Upper lobe of right lung (tissue), 1 donor: ENCODE measurements at places on chromosomes 5 and 9.

DNA sequence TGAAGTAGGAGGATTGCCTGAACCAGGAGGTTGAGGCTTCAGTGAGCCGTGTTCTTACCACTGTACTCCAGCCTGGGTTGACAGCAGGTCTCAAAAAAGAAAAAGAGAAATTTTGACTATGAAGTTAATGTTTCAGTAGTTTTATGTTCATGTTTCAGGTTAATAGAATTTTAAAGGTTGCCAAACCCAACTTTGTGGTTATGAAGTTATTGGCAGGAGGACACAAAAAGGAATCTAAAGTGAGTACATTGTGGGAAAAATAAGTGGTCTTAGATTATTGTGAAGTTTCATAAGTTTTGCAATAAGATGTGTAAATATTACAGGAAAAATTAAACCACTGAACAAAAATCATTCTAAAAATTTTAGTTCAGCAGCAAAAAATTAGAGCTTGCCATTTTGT is 78.6 kb downstream of the GOLM1 start:
- no peak for DNase-seq

- DNase-seq, result no peak
These were observed 32.6 kb upstream of the ANXA1 start for GRCh38 chr9:73118898-73119554.

DNA sequence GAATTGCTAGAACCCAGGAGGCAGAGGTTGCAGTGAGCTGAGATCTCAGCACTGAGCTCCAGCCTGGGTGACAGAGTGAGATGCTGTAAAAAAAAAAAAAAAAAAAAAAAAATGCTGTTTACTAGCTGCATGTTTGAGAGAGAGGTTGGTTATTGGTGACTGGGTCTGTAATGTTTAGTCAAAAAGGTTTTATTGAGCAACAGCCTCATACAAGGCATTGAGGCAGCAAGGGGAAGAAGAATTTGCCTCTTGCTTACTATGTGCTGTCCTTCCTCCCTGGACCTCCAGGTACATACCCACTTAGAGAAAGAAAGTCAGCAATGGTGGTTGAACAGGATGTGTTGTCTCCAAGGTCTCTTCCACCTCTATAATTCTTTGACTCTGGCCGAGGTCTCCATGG is 140.7 kb upstream of the SPRY4 start:
- no peak for DNase-seq

GRCh38 chr9:79115176-79115575 is 456.6 kb upstream of the TLE4 start:
- DNase-seq, result no peak

GRCh38 chr5:9544502-9545135 is 1.3 kb downstream of the SEMA5A start:
- peak; percentile 92 for DNase-seq

GRCh38 chr9:108549184-108549583 is 306.6 kb downstream of the ACTL7B start:
- no peak for DNase-seq

DNA sequence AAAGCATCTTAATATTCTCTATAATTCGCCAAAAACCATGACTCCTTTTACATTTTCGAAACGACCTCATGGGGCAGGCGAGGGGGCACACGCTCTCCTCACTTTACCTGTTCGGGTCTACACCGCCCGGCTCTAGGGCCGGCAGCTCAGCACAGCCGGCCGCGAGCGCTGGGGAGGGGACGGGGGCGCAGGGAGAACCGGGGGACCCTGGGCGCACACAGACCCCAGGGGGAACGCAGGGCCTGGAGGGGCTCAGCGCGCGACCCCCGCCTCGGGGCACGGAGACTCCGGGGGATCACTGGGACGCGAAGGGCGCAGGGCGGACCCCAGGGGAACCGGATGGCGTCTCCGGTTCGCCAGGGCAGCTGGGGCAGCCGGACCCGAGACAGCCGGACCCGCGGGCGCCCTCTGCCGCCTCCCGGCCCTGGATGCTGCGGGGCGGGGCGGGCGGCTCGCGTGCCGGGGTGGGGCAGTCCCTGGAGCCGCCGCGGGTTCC is at the start of gene AHRR:
Gene AHRR (plus strand): TSS at position 485 of the 496 bp plus-strand sequence. CDS start 22,189 bp downstream, outside the sequence.
- DNase-seq, result peak; percentile 84

DNA sequence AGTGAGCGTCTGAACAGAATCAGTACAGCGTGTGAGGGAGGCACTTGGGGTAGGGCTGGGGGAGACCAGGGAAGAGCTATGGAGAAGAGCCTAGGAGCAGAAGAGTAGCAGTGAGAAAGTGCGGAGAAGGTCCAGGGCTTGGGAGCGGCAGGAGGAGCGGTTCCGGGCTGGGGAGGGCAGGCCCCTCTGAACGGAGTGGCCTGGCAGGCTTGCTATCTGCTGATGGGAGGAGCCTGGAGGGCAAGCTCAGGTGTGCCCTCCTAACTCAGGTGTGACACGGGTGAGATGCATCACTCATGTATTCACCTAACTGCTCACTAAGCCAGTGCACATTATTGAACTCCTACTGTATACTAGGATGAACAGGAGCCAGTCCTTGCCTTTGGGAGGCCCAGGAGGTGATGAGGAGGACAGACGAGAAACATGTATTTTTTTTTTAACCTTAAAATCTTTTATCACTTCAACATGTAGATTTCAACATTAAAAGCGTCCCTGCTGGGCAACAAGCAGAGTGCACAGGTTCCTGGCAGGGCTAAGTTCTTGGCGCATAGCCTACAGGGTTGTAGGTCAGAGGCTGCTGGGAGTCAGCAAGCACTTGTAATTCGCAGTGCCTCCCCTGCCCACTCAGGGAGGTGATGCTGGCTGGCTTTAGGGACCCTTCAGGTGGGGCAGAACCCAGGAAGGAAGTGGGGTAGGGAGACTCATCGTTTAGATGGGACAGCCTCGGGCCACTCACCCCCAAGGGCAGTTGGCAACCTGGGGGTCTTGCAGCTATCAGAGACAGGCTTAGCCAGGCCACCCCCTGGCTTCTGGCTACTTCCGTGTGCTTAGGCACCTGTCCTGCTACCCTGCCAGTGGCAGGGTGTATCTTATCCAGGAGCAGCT is 55.5 kb downstream of the TMOD1 start:
- peak; percentile 63 for DNase-seq

DNA sequence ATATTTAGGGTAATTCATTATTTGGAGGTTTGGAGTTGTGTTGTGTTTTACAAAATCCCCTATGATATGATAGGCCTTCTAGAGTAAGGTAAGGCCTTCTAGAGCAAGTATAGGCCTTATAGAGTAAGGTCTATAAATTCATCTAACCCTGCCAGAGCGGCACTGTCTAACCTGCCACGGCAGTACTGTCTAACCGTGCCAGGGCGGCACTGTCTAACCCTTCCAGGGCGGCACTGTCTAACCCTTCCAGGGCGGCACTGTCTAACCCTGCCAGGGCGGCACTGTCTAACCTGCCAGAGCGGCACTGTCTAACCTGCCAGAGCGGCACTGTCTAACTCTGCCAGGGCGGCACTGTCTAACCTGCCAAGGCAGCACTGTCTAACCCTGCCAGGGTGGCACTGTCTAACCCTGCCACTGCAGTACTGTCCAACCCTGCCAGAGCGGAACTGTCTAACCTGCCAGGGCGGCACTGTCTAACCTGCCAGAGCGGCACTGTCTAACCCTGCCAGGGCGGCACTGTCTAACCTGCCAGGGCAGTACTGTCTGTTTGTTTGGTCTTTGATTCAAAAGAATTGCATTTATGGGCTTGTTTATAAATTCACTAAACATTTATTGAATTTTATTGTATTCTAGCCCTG is 9.6 kb downstream of the RNF20 start:
- no peak for DNase-seq

- DNase-seq, result no peak
These were observed 136.6 kb upstream of the DMAC1 start for GRCh38 chr9:7936163-7936562.

GRCh38 chr5:167886196-167886595 is 405.2 kb upstream of the WWC1 start:
- no peak for DNase-seq

DNA sequence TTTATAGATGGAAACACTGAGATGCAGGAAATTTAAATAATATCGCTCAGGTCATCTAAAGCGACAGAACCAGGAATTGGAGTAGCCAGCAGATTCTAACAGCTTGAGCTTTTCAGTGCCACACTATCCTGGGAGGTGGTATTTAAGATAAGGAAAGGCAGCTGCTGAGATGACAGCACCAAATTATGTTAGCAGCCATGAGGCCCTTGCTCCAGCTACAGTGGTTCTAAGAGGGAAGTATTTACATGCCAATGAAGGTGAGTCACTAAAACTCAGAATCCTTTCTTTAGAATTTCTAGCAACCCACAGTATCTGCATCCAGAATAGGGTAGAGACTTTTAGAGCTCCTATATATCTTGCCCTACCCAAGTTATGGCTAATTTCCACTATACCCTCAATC is 127.0 kb upstream of the VLDLR start:
- DNase-seq, result no peak

DNA sequence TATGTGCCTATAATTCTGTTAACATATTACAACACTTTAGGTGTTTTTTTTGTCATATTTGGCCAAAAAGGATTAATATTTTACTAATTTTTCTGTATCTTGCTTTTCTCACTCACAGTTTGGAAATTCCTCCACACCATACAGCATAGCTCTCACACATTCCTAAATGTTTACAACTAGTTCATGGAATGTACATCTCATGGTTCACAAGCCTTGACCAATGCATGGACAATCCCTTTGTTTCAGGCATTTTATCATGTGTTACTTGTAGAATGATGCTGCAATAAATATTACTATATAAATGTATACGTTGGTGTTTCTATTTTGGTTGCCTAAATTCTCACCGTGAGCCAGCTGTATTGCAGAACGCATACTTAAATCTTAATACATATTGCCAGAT is 80.5 kb upstream of the SPATA31C2 start:
- DNase-seq, result no peak

- no peak for DNase-seq
These were observed 103.8 kb upstream of the ERCC6L2 start for GRCh38 chr9:95771556-95772246.

- DNase-seq, result no peak
These were observed 64.7 kb upstream of the RICTOR start for GRCh38 chr5:39138892-39139291.

DNA sequence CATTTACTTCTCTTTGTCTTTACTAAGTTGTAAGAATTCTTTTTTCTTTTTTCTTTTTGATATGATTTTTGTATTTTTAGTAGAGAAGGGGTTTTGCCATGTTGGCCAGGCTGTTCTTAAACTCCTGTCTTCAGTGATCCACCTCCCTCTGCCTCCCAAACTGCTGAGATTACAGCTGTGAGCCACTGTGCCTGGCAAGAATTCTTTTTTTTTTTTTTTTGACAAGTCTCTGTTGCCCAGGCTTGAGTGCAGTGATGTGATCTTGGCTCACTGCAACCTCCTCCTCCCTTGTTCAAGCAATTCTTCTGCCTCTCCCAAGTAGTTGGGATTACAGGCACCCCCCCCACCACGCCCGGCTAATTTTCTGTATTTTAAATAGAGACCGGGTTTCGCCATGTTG is 9.9 kb downstream of the NPM1 start:
- no peak for DNase-seq

GRCh38 chr5:102139029-102139428 is 157.1 kb downstream of the SLCO4C1 start:
- DNase-seq, result no peak

DNA sequence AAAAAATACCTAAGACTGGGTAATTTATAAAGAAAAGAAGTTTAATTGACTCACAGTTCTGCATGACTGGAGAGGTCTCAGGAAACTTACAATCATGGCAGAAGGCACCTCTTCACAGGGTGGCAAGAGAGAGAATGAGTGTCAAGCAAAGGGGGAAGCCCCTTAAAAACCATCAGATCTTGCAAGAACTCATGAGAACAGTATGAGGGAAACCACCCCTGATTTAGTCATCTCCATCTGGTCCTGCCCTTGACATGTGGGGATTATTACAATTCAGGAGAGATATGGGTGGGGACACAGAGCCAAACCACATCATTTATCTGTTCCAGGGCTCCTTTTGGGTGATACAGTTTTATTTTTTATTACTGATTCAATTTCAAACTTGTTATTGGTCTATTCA is 23.2 kb upstream of the ADAMTS16 start:
- DNase-seq, result no peak

DNA sequence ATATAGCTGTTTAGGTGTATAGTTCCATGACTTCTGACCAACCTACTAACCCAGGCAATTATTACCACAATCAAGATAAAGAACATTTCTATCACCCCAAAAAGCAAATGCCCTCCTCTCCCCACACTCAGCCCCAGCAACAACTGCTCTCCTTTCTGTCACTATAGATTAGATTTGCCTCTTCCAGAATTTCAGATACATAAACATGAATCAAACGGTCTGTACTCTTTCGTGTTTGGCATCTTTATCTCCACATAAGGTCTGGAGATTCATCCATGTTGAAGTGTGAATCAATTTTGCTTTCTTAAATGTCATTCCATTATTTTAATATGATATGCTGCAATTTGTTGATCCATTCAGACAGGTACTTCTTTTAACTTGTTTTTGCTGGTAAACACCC is 10.5 kb upstream of the GCNT1 start:
- DNase-seq, result no peak

GRCh38 chr5:61886214-61886613 is 419.8 kb upstream of the KIF2A start:
- DNase-seq, result no peak

- DNase-seq, result no peak
These were observed 3.9 kb downstream of the CSNK1G3 start for GRCh38 chr5:123515904-123516303.

GRCh38 chr5:116453988-116454411 is 120.6 kb downstream of the SEMA6A start:
- DNase-seq, result no peak

DNA sequence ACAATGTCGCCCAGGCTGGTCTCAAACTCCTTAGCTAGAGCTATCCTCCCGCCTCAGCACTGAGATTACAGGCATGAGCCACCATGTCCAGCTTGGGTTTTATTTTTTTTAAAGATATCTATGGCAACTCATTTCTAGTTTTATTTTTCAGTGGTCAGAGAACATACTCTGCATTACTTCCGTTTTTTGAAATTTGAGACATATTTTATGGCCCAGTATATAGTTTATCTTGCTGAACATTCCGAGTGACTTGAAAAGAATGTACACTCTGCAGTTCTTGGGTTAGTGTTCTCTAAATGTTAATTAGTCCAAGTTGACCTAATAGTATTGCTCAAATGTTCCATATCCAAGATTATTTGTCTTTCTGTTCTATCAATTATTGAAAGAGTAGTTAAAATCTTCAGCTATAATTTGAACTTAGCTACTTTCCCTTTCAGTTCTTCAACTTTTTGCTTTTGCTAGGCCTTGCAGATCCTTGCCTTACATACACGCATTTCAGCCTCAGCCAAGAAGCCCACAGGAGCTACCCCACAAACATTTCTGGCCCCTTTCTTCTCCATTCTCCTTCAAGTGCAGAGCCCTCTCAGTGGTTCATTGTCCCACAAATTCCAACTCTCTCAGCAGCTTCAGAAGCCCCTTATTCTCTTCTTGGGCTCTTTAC is 22.3 kb upstream of the SNAPC3 start:
- no peak for DNase-seq

GRCh38 chr5:13708432-13708831 is 236.1 kb downstream of the DNAH5 start:
- no peak for DNase-seq

DNA sequence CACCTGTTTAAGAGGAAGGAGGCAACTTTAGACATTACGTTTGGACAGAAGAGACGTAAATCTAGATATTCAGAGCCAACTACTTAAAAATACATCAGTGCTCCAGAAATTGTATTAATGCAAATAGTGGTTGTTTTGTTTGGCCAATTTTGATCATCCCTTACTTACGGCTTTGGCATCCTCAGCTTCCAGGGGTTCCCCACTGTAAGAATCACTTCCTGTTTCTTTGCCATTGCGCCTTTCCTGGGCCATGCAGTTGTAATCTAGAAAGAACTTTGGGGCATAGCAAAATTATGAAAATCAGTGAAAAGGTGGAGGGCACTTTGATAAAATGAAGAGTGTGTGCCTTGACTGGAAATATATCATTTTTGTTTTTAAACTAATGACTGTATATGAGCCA is 537.2 kb upstream of the TLE4 start:
- DNase-seq, result no peak
